ENCODE measurements at places on chromosomes 13 and 19.

DNA sequence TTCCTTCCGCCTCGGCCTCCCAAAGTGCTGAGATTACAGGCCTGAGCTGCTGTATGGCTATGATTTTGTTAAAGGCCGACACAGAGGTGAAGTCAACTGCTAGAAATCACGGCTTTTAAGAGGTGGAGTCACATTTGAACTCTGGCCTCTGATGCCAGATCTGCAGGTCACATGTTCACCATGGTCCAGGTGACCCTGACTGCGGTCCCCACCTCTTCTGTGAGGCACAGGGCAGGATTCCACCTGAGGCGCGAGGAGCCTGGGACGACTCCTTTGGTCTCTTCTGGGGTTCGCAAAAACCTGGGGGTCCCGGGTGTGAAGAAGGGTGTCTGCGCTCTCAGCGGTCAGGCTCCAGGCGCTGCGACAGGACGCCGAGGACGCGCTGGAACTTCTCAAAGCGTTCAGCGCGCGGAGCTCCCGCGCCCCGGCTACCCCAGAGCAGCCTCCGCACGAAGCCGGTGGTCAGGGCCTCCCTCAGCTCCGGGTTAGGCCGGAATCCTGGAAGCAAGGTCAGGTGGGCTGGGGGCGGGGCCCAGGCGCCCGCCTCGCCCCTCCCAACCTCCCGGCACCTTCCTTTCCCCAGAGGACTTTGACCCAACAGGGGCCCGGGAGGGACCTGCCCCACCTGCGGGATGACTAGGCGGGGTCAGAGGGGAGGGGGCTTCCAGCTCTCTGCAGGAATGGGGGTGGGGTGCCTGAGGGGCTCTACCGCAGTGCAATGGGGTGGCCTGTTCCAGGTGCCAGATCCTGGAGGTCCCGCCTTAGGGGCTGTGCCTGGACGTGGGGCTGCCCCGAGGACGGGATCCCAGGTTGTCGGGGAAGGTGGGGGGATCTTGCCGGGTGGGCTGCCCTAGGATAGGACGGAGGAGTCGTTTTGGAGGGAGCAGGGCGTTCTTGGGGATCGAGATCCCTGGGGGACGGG lies 13.0 kb downstream of the TRIP10 start:
- DNase-seq = no peak

DNA sequence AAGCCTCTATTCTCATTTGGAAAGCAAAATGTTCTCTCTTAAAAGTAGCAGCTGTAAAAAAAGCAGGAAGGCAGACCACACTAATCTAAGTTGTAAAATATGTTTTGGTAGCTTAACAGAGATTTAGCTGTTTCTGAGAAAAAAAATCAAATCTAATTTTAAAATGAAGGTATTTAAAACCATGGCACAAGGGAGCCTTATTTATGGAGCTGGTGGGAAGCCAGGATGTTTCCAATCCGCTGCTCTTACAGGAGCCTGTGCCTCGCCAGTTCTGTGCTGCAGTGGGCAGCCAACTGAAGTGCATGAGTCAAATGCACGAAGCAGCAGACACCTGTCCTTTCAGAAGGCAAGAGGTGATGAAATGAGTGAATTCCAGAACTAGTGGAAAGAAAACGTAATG lies 28.2 kb downstream of the GPC6 start:
- no peak for DNase-seq

DNA sequence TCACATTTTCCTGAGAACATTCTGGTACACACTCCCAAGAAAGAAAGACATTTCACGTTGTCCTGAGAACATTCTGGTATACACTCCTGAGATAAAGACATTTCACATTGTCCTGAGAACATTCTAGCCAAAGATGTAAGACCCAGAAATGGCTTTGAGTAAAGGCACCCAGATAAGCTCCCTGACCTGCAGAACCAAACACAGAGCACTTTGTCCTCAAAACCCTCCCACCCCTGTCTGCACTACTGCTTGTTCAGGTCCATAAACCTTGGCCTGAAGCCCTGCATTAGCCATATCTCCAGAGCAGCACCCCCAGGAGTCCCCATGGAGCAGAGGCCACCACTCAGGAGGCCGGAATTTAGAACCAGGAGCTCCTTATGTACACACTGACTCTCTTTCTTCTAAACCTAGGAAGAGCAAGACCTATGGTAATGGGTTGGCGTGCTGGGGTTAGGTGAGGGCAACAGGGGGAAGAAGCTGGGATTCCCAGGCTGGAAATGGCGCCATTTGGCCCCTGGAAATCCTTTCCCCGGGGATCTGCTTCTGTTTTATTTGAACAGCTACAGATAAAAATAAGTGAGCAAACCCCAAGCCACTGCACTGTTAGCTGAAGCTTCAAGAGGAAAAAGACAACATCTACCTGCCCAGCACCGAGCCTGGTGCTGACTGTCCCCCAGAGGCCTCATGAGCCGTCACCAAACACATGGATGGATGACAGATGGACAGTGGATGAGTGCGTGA lies 13.7 kb downstream of the GAS6 start:
- no peak for DNase-seq

GRCh38 chr19:31066385-31066784 lies 282.9 kb downstream of the TSHZ3 start:
- DNase-seq = peak; percentile 91

DNA sequence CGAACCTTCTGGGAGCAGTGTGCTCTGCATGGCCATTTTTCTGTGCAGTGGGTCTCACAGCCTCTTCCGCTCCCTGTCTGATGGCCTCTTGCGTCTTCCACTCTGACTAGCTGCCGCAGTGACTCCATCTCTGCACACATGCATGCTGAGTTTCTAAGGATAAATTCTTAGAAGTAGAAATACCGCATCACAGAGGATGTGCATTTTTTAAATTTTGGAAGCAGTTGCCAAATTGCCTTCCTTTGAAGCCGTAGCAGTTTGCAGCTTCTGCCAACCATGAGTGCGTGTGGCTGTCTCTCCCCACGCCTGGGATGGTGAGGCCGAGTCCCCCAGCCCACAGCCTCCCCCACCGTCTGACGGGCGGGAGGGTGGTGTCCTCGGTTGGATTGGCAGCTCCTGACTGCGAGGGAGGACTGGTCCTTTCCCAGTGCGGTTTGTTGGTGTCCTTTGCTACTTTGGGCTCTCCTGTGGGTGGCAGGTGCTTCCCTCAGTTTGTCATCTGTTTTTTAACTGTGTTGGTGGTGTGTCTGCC lies 9.8 kb downstream of the FZR1 start:
- peak; percentile 48 for DNase-seq

GRCh38 chr19:58585442-58586132 lies 12.5 kb upstream of the MZF1 start:
- no peak for DNase-seq

- DNase-seq = peak; percentile 94
Measured at GRCh38 chr19:49148784-49149651, 6.2 kb downstream of the HRC start.

DNA sequence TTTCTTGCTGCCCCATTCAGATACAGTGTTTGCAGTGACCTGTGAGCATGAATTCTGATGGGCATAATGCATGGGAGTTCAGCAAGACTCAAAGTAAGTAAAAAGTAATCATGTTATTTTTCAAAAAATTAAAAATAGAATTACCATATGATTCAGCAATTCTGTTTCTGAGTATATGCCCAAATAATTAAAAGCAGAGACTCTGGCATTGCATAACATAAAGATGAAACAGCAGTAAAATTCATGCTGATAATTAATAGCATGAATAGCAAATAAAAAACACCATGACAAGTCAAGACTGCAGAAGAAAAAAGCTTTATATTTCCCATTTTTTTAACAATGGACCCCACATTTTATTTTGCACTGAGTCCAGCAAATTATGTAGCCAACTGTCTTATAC lies 21.3 kb downstream of the RNF6 start:
- peak; percentile 10 for DNase-seq

DNA sequence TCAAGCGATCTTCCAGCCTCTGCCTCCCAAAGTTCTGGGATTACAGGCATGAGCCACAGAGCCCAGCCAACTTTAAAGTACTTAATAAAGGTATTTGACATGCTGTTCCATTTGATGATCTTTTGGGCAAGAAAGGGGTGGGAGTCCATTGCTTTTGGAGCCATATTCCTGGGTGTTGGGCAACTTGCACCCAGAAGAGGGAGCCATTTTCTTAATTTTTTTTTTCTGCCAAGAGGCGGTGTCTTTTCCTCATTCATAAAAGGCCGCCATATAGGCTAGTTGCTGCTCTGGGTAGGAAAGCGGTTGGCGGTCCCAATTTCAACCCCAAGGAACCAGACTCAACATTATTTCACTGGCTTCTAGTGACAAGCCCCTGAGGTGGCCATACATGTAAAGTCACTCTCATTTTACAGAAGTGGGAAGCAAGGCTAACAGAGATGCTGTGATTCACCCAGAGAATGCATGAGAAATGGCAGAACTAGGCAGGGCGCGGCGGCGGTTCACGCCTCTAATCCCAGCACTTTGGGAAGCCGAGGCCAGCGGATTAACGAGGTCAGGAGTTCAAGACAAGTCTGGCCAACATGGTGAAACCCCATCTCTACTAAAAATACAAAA lies 139.6 kb downstream of the CACNA1A start:
- peak; percentile 20 for DNase-seq

DNA sequence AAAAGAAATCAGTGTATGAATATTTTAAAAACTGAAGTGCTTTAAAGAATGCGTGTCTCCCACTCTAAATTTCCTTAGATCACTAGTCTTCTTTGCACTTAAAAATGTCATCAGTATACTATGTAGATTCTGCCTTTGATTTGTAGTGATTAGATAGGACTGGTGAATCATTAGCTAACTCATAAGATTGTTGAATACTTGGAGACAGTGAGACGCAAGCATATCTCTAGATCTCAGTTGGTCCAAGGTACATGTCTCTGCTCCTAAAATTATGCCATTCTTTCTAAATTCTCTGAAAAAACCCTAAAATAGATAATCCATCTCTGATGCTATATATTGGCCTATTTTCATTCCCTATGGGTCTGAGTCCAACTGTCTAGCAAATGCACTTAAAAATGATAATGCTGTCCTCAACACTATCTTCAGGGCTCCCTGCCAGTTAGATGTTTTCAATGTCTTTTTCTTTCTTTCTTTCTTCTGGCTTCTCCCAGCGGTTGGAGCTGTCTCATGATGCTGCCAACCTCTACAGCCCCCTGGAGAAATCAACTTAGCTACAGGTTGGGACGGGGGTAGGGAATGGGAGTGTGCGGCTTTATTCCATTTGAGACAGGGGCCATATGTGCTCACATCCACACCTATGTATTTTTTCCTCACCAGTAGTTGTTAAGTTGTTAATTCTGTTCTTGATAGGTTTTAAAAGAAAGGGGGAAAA lies 301.0 kb downstream of the NDFIP2 start:
- peak; percentile 58 for DNase-seq

GRCh38 chr19:3573162-3573857 lies 566 bp downstream of the HMG20B start:
- no peak for DNase-seq

DNA sequence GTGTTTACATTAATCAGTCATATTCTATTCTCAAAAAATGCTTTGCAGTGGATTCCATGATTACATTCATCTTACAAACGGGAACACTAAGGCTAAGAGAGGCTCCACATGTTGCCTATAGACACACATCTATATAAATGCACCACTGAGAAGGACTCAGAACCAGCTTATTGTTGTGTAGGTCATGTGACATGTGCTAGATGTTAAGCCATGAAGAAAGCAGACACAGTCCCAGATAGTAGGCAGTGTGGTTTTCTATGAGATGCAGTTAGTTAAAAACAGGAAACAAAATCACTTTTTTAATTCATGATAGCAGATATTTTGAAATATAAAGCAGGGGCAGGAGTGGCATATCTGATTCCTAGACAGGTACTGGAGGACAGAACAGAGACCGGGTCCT lies 10.7 kb downstream of the SIGLEC6 start:
- DNase-seq = no peak

DNA sequence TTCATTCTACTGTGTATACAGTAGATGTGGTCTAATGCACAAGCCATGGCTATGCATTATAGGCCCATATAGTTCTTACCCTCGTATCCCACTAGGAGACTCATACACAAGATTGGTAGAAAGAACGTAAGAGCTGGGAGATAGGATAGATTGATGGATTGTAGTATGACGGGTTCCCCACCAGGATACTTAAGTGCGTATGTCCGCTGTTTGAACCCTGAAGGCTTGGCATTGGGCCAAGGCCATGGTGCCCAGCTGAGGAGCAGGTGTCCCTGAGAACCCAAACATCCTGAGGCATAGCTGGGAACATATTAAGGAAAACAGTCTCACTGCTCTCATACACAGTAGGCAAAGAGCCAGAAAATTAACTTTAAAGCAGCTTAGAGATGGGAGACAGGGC lies 617.5 kb upstream of the KLF12 start:
- DNase-seq = no peak

DNA sequence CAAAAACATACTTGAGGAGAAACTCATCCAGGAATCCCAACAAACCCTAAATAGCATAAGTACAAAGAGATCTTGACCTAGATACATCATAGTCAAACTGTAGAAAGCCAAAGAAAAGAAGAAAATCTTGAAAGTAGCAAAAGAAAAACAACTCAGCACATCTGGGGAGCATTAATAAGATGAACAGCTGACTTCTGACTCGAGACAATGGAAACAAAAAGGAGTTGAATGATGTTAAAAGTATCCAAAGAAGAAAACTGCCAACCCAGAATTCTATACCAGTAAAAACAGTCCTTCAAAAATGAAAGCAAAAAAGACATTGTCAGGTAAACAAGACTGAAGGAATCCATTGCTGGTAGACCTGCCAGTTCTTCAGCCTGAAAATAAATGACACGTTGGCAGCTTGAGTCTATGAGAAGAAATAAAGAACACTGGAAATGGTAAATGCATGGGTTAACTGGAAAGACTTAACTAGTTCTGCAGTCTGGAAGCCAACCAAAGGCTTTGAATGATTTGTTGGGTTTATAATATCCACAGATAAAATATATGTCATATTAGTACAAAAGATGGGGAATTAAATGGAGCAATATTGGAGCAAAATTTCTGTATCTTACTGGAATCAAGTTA lies 46.8 kb downstream of the TSSK6 start:
- DNase-seq = peak; percentile 41

- no peak for DNase-seq
Measured at GRCh38 chr13:79560954-79561353, 80.0 kb downstream of the NDFIP2 start.

GRCh38 chr13:62130062-62130970 lies 714.7 kb upstream of the PCDH20 start:
- DNase-seq = no peak

DNA sequence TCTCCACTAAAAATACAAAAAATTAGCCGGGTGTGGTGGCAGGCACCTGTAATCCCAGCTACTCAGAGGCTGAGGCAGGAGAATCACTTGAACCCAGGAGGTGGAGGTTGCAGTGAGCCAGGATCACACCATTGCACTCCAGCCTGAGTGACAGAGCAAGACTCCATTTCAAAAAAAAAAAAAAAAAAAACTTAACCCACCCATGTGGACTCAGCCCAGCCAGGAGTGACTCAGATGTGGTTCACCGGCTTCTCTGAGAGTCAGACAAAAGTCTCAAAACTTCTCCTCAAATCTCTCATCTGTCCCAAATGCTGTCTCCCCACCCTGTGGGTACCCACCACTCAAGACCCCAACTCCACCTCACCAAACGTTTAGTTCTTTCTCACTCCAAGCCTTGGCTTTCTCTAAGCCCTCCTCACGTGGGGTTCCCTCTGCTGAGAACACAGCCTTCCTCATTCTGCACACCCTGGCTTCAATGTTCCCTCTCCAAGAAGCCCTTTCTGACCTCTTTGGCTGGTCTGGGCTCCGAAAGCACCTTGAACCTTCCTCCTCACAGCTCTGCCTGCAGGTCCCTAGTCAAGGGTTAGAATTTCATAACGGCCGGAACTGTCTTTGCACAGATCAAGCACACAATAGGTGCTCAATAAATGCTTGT lies 11.1 kb upstream of the RAB3A start:
- no peak for DNase-seq

GRCh38 chr19:51568456-51568855 lies 2.6 kb upstream of the ZNF175 start:
- no peak for DNase-seq

GRCh38 chr19:58229255-58229639 lies 533 bp downstream of the ZNF544 start:
- DNase-seq = peak; percentile 15
